ENCODE measurements at places on chromosomes 2 and 18. TPM values are rescaled to one million over a fixed set of nuclear protein-coding genes. Genes with fewer than 3 reads are reported as not detected.

The NT5DC4 gene
- total RNA-seq = 0.21 TPM

The ABCB11 gene
- not detected for total RNA-seq

The SERPINB13 gene
- 17.5 TPM for total RNA-seq

The CXCR4 gene
- total RNA-seq = 27.7 TPM

The APOB gene
- under 0.01 TPM for total RNA-seq

The SLC4A5 gene
- 2.6 TPM for total RNA-seq

The IL1RL2 gene
- 2.8 TPM for total RNA-seq

The TYMS gene
- total RNA-seq = 31.6 TPM

The IL1RL1 gene
- 4.0 TPM for total RNA-seq
